ENCODE measurements at places on chromosomes 7 and 10. TPM values are rescaled to one million over a fixed set of nuclear protein-coding genes. Genes with fewer than 3 reads are reported as not detected.

The TMEM229A gene
- total RNA-seq, result not detected

The ABCC2 gene
- 2.2 TPM for total RNA-seq

The CCDC126 gene
- 32.5 TPM for total RNA-seq

The PRKAR2B gene
- total RNA-seq, result 62.1 TPM

The CPXM2 gene
- not detected for total RNA-seq

The KIF11 gene
- total RNA-seq, result 0.84 TPM

The TIMM23B gene
- total RNA-seq, result 23.0 TPM

The RBP3 gene
- not detected for total RNA-seq

The CAV2 gene
- total RNA-seq, result 4.1 TPM

Measured in mononuclear cell (primary cell).